ENCODE measurements at places on chromosomes 5 and 9.

GRCh38 chr5:43192558-43193180 is 644 bp downstream of the NIM1K start:
- no peak for DNase-seq

DNA sequence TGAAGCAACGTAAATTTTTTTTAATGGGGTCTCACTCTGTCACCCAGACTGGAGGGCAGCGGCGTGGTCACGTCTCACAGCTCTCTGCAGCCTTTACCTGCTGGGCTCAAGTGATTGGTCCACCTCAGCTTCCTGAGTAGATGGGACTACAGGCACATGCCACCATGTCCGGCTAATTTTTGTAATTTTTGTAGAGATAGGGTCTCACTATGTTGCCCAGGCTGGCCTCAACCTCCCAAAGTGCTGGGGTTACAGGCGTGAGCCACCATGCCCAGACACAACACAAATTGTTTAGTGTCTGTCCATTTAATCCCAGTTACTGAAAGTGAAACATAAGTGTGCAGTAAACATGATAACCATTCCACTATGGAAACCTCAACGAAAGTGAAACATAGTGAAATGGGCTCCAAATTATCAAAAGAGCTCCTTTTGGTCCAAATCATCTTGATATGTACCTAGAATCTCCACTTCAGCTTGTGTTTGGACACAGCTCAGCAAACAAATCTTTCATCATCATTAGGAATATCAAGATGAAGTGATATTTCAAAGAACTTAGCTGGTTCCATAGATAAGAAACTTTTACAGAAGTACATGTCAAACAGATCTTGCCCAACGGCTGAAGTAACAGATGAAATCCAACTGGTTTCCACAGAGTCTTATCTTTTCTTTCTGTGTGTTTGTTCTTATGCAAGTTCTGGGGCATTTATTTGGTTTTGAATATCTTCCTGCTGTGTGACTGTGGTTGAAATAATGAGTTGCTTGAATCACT is 41.2 kb upstream of the PLPP1 start:
- no peak for DNase-seq

DNA sequence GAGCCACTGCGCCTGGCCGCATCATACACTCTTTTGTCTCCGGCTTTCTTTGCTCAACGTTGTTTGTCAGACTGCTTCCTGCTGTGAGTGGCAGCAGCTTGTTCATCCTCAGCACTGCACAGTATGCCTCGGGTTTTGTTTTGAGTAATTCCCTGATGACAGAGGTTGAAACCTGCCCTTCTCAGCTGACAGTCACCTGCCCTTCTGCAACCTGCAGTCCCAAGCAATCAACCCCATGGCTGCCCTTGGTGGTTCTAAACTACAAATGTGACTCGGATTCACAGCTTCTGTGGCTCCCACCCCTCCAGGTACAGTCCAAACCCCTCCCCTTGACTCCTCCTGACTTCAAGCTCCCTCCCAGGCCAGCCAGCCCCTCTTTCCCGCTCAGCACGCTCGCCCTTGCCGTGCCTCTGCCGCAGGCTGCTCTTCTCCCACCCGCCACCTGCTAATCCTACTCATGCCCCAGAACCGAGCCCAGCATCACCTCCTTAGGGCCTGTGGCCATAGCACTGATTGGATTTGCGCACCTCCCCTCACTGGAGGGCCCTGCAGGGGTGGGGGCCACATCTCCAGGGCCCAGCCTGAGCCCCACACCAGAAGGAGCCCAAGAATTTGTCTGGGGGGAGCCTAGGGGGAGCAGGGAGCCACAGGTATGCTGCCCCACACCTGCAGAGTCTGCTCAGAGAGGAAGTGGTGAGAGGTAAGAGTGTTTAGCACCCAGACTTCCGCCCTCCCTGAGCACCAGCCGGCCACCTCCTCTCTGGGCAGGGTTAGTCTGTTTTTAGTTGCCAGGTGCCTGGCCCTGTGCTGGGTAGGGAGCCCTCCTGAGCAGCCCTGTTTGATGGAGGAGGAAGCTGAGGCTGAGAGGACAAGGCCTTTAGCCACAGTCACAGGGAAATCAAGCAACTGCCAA is 10.1 kb downstream of the EEIG1 start:
- no peak for DNase-seq

DNA sequence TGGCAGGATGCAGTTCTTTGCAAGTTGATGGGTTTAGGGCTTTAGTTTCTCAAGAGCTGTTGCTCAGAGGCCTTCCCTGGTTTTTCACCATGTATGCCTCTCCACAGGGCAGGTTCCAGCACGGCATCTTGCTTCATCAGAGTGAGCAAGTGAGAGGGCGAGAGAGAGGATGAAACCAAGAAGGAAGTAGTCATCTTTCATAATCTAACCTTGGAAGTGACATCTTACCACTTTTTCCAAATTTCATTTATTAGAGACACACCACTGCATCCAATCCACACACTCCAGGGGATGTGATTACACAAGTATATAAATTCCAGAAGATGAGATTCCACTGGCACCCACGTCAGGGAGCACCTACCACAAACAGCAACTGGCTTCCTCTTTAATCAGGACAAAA is 294.4 kb downstream of the MARCHF11 start:
- DNase-seq: no peak

DNA sequence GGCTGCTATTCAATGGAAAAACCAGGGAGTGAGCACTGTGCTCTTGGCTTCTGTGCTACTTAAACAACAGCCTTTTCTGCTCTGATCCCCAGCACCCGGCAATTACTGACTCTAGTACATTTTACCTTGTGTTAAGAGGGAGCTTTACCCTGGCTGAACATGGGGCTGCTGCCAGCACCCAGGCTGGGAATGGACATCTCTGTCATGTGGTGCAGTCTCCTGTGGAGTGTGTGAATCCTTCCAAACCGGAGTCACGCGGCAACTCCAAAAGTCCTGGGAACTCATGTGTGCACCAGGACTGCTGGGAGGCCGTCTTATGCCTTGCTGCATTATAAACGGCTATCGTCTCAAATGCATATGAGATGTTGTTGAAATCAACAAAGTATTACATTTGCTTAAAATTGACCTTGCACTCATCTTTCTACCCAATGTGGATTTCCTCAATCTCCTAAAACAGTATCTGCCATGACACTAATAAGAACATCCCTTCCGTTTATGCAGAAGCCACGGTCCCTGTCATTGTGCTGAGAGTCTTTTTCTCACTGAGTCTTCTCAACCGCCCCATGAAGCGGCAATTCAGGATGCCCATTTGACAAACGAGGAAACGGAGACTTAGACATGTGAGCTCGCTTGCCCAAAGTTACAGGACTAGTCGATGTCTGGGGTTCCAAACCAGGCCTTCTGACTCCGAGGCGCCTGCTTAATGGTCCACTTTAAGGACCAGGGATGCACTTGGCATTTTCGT is 884 bp upstream of the GSN start:
- DNase-seq: no peak

DNA sequence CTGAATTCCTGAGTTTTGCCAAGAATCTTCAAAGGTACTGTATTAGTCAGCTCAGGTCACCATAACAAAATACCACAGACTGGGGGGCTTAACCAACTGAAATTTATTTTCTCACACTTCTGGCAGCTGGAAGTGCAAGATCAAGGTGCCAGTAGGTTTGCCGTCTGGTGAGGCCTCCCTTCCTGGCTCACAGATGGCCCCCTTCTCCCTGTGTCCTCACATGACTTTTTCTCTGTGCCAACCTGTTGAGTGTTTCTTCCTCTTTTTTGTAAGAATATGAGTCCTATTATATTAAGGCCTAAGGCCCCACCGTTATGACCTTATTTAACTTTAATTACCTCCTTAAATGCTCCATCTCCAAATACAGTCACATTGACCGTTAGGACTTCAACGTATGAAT is 156.1 kb upstream of the KIF2A start:
- no peak for DNase-seq

DNA sequence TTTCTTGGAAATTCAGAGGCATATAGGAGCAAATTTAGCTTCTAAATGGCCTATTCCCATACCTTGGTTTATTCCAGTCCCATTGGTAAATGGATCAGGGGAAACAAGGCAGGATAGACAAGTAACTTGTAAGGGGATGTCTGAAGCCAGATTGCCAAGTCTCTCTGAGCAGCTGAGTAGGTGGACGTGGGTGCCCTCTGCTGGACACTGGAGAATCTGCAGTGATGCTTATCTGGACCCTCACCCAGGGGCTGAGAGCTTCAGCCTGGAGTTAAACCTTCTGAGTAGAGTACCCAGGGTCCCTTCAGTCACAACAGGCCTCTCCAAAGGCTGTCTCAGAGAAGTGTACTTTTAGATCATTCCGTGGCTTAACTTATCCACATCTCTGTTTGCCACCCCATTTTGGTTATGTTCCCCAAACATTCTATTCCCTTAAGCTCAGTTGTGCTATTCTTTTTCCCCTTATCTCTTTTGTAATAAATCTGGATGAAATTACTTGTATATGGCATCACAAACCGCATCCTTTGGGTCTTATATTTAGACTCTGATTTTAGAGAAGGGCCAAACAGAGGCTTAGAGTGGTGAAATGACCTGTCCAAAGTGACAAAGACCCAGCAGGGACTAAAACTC is 218.3 kb upstream of the GLRA1 start:
- DNase-seq: no peak

DNA sequence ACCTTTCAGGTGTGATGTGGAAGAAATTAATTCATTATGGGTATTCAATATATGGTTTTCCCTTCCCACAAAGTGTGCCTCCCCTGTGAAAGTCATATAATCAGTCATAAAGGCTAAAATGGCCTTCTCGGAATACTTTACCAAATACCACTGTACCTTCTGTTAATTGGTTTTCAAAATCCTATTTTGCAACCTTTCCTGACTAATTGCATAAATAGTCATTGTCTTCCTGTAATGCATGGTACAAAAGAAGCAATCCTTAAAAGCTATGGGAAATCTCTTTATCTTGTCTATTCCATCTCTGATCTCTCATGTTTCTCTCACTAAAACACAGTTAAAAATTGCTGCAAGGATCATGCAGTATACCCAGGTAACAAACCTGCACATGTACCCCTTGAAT is 44.3 kb upstream of the UGCG start:
- no peak for DNase-seq

DNA sequence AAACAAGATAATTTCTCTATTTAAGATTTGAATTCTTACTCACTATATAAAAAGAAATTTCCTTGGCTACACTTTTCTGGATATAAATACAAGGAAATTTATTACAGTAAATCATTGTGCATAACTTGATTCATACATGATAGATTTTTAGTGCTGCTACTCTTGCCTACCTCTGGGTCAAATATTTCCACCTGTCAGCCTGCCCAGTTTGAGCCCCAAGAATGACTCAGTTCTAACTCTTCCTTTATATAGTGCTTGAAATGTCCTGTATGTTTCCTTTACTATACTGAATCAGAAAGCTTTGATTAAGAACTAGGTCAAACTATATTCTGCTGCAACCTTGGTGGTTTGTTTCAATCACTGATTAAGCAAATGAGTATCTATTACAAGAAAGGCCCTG is 147.4 kb upstream of the FTMT start:
- DNase-seq: no peak

- DNase-seq: no peak
Observed at GRCh38 chr5:76175051-76175666, 92.0 kb downstream of the SV2C start.

GRCh38 chr5:118692811-118693342 is 295.5 kb downstream of the DTWD2 start:
- DNase-seq: no peak

- DNase-seq: no peak
Observed at GRCh38 chr9:13552606-13553215, 273.2 kb upstream of the MPDZ start.

- DNase-seq: no peak
Observed at GRCh38 chr9:72554221-72554641, 32.8 kb downstream of the TMC1 start.

DNA sequence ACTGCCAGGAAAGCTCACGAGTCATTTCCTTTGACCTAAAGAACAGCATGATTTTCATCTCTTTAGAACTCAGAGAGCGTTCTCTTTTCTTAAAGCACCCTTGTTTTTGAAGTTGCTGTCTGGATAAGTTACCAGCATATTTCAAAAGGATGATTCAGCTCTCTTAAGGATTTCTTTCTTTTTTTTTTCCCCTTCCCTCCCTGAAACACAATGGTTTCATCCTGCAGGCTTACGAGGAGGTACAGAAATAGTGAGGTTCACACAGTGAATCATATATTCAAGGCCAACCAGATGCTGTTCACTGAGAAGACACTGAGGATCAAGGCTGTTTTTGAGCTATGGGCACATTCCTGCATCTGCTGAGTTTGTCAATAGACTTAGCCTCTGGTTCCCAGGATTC is 257.2 kb downstream of the KIF4B start:
- no peak for DNase-seq

- DNase-seq: no peak
Observed at GRCh38 chr5:170097934-170098333, 7.8 kb upstream of the FOXI1 start.

DNA sequence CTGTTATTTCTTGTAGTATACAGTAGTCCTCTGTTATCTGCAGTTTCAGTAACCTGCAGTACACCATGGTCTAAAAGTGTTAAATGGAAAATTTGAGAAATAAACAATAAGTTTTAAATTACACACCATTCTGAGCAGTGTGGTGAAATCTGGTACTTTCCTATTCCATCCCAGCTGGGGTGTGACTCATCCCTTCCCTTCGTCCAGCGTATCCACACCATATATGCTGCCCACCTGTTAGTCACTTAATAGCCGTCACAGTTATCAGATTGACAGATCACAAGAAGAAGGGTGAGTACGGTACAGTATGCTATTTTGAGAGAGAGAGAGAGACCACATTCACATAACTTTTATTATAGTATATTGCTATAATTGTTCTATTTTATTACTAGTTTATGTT is 28.9 kb downstream of the FAM151B start:
- DNase-seq: no peak

GRCh38 chr9:105686936-105687335 is 7.4 kb upstream of the TMEM38B start:
- no peak for DNase-seq

GRCh38 chr5:154523709-154524108 is 45.7 kb upstream of the HAND1 start:
- no peak for DNase-seq

- no peak for DNase-seq
Observed at GRCh38 chr5:72956324-72957140, 691 bp downstream of the FCHO2 start.

Data from NCI-H1048 (cell line).